ENCODE measurements at places on chromosomes 13 and 19.

GRCh38 chr13:26025771-26026170 lies 26.0 kb downstream of the SHISA2 start:
- DNase-seq: no peak

- no peak for DNase-seq
Observed at GRCh38 chr13:34257966-34258365, 440.0 kb downstream of the RFC3 start.

- DNase-seq: no peak
Observed at GRCh38 chr13:22080832-22081231, 410.0 kb downstream of the FGF9 start.

DNA sequence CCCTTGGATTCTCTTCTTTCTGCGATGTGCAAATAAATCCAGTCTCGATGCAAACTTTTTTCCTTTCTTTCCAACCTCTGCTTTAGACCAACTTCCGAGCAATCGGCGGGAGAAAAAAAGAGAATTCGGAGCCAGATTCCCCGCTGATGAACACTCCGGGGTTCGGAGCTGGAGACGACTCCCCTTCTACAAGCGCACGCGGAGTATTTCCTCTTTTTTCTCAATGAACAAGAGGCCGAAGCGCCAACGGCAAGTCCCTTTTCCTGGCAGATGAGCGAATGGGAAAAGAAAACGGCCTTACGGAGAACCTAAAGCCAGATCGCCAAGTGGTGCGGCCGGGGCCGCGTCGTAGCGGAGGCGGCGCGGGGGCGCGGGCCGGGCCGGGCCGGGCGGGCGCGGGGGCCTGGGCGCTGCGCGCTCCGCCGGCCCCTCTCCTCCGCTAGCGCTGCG lies 250 bp downstream of the SPRY2 start:
- DNase-seq: no peak

DNA sequence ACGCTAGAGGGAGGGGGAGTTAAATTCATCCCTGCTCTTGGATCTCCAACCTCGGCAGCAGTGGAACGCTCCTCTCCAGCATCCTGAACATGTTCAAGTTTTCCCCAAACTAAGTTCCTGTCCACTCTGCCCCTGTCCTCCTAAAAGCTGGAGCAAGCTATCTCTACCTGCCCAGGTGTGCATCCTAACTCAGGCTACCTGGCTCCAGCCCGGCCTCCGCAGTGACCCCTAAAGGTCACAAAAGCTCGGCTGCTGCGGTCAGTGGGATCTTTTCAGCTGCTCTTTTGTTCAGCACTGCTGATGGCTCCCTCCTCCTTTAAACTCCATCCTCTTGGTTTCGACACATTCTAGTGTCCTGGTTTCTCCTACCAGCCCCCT lies 1.4 kb downstream of the DCUN1D2 start:
- no peak for DNase-seq

DNA sequence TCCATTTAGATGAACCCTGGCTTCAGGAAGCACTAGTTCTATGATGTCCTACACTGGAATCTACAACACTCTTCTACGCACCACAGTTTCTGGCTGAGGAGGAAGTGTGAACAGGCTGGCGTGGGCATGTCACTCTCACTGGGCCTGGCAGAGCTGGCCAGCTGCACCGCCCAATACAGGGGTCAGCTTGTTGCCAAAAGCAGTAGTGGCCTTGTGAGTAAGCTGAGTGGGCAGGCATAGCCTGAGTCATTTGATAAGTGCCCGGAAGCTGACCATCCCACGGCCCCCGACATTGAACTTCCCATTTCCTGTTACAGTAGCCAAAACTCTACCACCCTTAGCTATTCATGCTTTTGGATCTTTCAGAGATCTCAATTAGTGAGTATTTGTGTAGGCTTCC lies 240.9 kb upstream of the SERP2 start:
- no peak for DNase-seq

GRCh38 chr19:35822579-35822978 lies 9.9 kb upstream of the PRODH2 start:
- DNase-seq: no peak

- DNase-seq: no peak
Observed at GRCh38 chr19:3692141-3693024, 7.9 kb downstream of the PIP5K1C start.

DNA sequence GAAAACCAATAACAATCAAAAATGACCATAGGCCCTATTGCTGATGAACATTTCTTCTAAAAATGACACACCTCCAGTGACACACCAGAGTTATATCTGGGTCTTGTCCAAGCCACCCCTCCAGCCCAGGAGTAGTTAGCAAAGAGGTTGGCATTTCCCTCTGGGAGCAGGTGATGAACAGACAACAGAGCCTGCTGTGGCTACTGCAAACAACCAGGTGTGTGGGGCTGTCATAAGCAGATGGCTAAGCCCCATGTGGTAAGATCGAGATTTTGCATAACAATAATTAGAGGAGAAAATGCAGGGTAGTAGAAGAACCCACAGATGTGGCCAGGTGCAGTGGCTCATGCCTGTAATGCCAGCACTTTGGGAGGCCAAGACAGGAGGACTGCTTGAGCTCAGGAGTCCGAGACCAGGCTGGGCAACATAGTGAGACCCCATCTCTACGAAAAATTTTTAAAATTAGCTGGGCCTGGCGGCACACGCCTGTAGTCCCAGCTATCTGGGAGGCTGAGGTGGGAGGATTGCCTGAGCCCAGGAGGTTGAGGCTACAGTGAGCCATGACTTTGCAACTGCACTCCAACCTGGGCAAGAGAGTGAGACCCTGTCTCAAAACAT lies 5.0 kb downstream of the XRCC1 start:
- no peak for DNase-seq
